ENCODE measurements at places on chromosomes 12 and 14.
A peak's percentile ranks its signal among the peaks of the same experiment; 100 is the strongest.

GRCh38 chr12:54421175-54421878 lies 2.3 kb upstream of the ITGA5 start:
- DNase-seq: no peak

- no peak for DNase-seq
Measured at GRCh38 chr12:50545213-50545612, 40.4 kb downstream of the DIP2B start.

DNA sequence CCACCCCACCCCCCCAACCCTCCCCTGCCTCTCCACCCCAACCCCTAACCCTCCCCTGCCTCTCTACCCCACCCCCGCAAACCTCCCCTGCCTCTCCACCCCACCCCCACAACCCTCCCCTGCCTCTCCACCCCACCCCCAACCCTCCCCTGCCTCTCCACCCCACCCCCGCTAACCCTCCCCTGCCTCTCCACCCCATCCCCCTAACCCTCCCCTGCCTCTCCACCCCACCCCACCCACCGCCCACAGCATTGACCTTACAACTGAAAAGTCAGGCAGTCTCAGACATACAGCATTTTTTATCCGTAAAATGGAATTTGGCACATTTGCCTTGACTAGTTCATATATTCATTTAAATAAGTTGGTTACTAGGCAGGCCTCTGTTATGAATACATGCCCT lies 38.6 kb upstream of the ACTN1 start:
- no peak for DNase-seq

GRCh38 chr14:101075025-101075800 lies 171.7 kb upstream of the RTL1 start:
- DNase-seq: no peak

GRCh38 chr14:94395888-94396574 lies 7.6 kb upstream of the SERPINA1 start:
- DNase-seq: no peak

DNA sequence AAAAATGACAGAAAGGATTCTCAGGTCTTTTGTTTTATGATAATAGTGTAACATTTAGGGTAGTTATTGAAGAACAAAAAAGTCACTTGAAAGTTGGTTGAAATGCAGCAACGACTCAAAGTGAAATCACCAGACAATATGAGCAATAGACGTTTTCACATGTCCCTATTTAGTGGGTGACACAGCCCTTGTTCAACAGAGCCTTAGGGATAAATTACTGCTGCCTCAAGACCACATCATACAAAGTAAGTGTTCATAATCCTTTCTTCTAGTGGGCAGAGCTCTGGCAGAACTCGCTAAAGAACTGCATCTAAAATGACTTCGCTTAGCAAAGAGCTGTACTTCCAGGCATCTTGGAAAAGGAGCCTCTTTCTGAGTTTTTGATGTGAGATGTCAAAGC lies 128.5 kb upstream of the LMNTD1 start:
- no peak for DNase-seq

DNA sequence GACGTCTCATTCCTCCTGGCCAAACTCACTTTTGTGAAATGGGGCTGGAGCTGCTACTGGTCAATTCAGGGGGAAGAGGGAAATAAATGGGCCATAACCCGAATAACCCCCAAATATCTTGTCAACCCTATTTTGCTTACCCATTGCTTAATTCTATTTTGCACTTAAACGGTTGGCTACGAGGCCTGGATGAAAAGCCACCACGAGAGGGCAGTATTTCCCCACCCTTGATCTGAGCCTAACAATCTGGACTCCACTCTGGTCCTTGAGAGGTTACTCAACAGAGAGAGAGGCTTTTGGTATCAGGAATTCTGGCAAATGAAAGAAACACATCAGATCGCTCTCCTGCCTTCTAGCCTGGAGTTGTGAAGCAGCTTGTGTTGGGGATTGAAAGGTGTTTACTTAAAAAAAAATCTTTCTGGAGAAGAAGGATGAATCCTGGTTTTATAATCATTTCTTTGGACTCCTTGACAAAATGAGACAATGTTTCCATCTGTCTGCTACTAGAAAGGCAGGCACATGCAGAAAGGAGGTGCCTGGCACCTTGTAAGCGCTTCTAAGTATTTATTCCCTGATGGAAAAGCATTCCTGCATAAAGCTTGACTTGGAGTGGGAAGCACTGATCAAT lies 22.4 kb upstream of the FBXO21 start:
- DNase-seq: peak; percentile 24

DNA sequence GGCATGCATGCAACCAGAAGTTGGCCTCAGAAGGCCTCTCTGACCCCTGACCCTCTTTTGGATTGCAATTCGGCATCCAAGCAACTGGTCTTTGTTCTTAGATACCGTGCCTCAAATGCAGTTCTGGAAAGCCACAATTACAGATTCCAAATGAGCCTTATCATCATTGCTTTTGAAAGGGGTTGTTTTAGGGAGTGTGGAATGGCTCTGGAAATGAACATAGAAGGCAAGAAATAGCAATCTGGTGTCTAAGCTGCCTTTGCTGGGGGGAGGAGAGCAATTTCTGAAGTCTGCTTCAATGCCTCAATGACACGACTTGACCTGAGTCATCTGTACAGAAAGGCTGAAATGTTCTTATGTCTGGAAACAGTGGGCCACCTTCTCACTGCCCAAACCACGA lies 250.1 kb downstream of the NUAK1 start:
- no peak for DNase-seq
